ENCODE measurements at places on chromosomes 1 and 21.

DNA sequence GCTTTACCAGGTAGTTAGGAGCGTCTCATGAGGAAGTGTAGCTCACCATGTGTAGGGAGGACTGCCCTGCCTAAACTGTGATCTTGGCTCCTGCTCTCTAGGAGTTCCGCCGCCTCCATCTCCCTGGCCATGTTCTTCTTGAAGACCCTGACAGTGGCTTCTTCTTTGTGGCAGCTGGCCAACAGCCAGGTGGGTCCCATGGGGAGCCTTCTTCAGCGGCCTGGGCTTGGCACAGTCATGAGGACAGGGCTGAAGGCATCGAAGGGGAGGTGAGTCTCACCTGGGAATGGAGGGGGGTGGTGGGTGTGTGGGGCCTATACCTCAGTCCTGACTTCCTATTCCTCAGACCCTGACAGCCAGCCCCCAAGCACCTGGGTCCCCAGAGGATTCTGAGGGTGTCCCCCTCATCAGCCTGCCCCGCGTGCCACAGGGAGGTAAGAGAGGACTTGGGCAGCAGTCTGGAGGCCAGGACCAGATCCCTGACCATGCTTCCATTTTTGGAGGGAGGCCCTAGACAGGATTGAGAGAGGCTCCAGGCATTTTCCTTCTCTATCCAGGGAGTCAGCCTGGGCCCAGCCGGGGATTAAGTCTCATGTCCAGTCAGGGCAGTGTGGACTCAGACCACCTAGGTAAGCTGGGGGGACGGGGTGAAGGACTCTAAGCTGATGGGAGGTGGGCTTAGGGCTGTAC, 21.4 kb downstream of the HYI start:
- no peak for DNase-seq

DNA sequence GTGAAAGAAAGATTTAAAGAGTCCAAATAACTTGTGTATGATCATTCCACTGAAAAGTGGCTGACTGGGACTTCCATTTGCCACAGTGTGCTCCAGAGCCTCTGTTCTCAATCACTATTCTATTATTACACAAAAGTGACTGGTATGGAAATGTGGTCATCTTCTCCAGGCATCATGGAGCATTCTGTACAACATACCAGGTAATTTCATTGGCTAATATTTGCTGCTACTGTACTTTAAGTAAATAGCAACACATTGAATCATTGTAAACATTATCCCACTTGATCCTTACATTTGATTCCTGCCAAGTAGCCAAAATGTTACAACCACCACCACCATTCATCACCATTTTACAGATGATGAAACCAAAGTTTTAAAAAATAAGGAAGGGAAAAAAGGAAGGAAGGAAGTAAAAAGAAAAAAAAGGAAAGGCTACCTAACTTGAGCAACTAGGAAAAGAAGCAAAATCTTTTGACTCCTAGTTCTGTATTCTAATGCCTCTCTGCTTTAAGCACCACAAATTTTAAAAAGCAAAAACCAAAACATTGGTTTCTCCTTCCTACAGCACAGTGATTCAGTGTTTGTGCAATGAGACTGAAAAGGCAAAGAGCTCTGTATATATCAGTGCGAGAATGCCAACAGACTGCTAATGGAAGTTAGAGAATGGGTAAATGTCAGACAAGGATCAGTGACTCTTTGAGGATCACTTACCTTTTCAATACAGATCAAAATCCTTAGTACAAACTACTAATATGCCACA, 361.4 kb upstream of the PTBP2 start:
- no peak for DNase-seq

DNA sequence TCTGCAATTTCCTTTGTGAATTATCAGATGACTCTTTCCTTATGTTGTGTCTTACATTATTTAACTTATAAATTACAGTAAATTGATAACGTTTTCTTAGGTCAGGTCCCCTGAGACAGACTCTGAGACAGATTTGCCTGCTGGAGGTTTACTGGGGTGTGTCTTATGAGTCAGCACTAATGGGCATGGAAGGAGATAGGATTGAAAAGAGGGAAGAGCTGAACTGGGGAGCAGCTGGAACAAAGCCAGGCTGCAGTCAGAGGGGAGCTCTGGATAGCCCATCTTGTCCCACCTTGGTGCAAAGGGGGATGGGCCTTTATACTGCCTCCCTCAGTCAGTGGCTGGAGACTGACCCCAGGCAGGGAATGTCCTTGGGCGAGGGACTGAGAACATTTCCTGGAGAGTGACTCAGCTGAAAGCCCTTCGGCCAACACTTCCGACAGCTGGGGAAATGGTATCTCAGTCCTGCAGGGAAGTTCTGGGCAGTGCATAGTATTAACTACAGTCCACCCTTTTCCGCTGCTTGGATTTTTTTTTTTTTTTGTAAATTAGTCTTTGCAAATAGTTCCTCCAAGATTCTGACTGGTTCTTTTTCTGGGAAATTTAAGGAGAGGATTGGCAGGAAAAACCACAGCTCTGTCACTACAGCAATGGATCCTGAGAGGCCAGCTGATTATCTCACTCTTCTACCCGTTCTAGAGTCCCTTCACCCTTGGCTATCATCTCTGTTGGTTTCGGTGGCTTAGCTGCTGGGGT, 39.1 kb upstream of the CDC42BPA start:
- no peak for DNase-seq

DNA sequence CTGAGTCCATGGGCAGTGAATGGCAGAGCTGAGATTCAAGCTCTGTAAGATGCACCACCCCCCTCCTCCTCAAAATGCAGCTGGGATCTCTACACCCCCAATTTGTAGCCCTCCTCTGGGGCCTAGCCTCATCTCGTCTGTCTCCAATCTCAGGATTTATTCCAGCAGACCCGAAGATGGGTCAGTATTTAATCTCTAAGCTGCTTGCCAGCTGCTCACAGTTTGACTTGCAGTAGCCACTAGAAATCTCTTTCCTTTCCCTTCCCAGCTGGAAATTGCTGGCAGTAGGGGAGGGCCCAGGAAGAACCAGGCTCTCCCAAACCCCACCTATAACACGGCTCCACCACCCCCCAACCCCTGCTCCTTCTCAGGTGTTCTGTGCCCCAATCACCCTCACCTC, 1.5 kb downstream of the LACTBL1 start:
- no peak for DNase-seq

DNA sequence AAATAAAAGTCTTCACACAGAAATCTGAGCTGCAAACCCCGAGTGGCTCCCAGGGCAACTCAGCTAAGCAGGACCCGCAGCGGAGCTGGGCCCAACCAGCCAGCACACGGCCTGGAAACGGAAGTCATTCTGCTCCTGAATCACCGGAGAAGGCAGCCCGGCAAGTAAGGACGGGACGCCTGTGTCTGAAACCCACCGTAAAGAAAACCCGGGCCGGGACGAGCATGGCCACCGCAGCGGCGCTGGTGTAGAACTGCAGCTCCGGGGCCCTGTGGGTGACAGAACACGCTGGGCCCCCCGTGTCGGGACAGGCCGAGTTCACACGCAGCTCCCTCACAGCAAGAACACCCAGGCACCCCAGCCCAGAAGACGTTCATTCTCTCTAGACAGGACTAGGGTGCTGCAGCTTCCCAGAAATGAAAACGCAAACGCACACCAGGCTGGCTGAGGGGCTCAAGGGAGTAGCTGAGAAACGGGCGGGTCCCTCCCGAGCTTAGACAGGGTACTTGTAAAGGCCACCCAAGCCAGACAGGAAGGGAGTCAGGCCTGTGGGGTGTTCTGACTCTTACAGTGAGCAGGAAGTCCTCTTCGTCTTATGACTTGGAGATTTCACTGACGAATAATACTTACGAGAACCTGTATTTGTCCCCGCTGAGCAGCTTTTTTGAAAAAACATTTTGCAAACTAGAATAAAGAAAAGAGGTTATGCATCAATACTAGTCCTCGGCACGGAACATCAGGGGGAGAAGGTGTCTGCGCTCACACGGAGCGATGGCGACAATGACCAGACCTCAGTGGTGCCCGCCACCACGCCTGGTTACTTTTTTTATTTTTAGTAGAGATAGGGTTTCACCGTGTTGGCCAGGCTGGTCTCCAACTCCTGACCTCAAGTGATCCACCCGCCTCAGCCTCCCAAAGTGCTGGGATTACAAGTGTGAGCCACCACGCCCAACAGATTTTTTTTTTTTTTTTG, 10.9 kb upstream of the CDK11B start:
- no peak for DNase-seq

DNA sequence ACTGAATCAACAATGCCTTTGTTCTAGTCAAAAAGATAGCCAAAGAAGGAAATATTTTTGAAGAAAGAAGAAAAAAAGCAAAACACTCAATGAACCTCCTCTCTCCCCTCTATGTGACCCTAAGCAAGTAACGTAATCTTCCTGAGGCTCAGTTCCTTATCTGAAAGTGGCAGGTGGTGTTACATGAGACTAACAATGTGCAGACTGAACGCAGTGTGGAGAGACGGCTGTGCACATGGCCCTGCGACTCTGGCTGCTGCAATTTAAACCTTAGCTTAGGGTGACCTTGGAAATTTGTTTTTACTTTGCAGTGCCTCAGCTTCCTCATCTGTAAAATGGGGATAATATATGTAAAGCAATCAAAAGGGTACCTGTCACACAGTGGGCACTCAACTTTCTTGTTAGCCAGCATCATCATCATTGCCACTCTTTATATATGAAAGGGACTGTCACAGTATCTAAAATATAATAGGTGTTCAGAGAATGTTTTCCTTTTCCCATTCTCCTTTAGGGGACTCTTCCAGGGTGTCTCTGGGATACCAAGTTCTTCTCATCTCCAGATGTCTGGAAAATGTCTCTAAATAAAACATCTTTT, 100.1 kb upstream of the JUN start:
- no peak for DNase-seq

- DNase-seq = no peak
Measured at GRCh38 chr1:197961933-197962332, 44.8 kb downstream of the LHX9 start.

GRCh38 chr1:58031416-58031815, 515.1 kb downstream of the OMA1 start:
- no peak for DNase-seq
